ENCODE measurements at places on chromosomes 16 and 17. TPM values are rescaled to one million over a fixed set of nuclear protein-coding genes. Genes with fewer than 3 reads are reported as not detected.

UMOD gene
- not detected for polyA plus RNA-seq

DDX28 gene
- 16.5 TPM for polyA plus RNA-seq

QRICH2 gene
- polyA plus RNA-seq = 1.8 TPM

MTMR4 gene
- 5.6 TPM for polyA plus RNA-seq

LAT gene
- polyA plus RNA-seq = 2.4 TPM

ZNF48 gene
- polyA plus RNA-seq = 8.0 TPM

SLFN12L gene
- polyA plus RNA-seq = not detected

HSF4 gene
- 6.0 TPM for polyA plus RNA-seq

MYH8 gene
- polyA plus RNA-seq = not detected

SDK2 gene
- 0.93 TPM for polyA plus RNA-seq

PIK3R5 gene
- polyA plus RNA-seq = not detected

ITGAX gene
- polyA plus RNA-seq = not detected

ZFHX3 gene
- polyA plus RNA-seq = 1.1 TPM

TLCD2 gene
- polyA plus RNA-seq = 0.27 TPM

SCARF1 gene
- 0.03 TPM for polyA plus RNA-seq

CDRT15 gene
- polyA plus RNA-seq = not detected

DNAH3 gene
- 0.06 TPM for polyA plus RNA-seq

DNA sequence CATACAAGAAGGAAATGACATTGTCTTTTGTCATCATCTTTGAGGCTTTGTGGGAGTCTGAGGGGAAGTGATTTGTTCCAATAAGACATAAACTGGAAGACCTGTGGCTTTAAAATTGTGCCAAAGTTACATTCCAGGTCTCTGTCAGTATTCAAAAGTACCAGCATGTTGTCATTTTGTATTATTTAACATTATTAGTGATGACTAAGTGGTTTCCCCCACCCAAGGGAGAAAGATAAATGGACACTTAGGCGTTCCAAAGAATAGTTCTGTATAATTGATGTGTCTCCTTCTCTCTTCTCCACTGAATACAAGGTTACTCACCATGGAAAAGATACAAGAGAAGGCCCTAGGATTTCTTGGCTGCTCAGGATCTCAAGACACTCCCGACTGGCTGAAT is 3.8 kb downstream of the CFAP97D1 start:
- no peak for DNase-seq

DNA sequence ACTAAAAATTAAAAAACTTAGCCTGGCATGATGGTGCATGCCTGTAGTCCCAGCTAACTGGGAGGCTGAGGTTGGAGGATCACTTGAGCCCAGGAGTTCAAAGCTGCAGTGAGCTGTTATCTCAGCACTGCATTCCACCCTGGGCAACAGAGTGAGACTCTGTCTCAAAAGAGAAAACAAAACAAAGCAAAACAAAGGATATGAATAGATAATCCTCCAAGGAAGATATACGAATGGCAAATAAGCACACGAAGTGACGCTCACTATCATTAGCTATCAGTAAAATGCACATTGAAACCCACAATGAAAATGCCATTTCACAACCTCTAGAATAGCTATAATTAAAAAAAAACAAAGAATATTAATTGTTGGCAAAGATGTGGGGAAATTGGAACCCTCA is 386.2 kb upstream of the CCL2 start:
- no peak for DNase-seq

DNA sequence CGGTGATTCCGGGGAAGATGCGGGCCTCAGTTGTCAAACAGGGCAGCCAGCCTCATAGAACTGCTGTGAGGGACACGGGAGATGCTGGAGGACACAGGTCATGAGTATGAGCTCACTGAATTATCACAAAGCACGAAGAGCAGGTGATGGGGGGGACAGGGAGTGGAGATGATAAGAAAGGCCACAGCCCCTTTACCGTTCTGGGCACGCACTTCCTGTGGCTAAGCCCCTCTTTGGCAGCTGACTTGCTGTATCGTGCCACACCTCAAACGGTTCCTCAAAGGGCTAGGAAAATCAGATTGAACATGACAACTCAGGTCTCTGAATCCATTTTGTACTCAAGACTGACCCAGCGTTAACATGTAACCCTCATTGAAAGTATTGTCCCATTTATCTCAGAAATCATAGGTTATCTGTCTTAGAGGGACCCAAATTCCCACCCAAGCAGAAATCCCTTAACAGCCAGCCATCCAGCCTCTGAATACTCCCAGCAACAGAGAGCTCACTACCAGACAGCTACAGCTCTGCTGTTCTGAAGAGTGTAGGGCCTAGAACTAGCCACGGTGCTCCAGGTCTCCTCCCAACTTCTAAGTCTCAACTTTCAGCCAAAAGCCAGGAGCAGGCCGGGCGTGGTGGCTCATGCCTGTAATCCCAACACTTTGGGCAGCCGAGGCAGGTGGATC is 5.0 kb upstream of the SRL start:
- no peak for DNase-seq

GRCh38 chr17:40463122-40463550 is 19.9 kb downstream of the IGFBP4 start:
- no peak for DNase-seq

GRCh38 chr17:77356109-77356689 is 215.4 kb downstream of the SEC14L1 start:
- no peak for DNase-seq

DNA sequence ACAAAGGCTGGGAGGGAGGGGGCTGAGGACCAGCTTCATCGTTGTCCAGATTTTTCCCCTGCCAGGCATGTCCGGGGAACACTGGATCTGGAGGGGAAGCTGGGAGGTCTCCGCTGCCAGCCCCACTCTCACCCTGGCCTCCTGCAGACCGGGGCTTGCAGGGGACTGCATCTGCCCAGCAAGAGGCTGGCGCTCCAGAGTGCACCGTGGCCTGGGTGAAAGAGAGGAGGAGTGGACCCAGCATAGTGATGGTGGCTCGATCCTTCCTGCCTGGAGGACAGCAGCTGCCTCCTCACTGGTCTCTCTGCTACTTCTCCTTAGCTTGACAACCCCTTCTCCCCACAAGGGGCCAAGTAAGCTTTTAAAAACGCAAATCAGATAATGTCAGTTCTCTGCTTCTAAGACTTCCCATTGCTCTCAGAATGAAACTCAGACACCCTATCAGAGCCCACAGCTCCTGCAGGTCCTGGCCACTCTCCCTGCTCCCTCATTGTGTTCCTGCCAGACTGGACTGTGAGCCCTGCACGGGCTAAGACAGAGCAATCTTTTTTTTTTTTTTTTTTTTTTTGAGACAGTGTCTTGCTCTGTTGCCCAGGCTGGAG is 15.0 kb downstream of the CPNE2 start:
- no peak for DNase-seq

DNA sequence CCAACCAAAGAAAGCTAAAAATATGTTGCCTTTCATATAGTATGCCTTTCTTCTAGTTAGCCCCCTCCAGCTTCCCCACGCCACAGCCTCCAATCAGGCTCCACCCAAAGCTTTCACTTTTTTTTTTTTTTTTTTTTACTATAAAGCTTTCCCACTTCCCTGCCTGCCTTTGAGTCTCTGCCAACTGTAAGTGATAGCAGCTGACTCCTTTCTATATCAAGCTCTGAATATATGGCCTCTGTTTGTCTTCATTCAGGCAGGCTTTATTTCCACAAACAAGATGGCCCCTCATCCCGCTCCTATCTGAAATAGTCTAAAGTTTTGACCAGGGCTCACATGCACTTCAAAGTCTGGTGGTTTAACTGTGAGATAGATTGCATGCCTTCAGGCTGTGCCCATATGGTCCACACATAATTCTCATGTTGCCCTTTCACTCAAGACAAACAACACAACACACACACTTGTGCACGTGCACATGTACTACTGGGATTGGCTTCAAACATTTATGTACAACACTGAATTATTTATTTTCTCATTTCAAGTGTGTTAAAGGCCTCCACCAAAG is 39.8 kb upstream of the DYNLRB2 start:
- DNase-seq = no peak

GRCh38 chr17:32593003-32593402 is 106.2 kb downstream of the CDK5R1 start:
- DNase-seq = no peak

- peak; percentile 34 for DNase-seq
These were observed at the start of gene SLC6A2 for GRCh38 chr16:55655897-55656681. TSS of gene SLC6A2 (plus strand) at chr16:55655988. CDS start at chr16:55656695, 707 bp downstream.

DNA sequence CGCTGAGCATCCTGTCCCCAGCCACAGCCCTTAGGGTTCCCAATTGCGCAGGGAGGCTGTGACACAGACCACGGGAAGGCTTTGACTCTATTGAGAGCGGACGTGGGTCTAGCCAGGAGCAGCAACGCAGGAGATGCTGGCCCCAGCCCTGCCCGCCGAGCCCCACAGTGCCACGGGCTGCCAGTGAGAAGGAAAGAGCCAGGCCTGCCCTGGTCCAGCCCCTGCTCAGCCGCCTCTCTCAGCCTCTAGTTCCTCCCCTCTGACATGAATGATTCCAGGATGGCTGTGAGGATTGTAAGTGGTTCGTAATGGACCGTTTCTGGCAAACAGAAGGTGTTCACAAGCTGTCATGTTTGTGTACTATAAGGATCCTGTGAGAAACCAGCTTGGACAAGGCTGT is 2.5 kb downstream of the BHLHA9 start:
- DNase-seq = no peak

DNA sequence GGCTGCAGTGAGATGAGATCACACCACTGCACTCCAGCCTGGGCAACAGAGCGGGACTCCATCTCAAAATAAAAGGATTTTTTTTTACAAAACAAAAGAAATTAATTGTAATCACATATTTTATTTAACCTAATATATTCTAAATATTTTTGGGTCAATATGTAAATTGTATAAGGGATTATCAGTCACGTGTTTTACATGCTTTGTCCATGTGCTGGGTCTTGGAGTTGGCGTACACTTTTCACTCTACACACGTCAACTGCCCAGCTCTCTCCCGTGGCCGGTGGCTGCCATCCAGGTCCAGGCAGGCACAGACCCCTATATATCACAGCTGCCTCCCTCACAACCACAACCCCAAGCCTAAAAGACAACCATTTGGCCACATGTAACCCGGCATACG is 68.1 kb downstream of the RBFOX3 start:
- no peak for DNase-seq

DNA sequence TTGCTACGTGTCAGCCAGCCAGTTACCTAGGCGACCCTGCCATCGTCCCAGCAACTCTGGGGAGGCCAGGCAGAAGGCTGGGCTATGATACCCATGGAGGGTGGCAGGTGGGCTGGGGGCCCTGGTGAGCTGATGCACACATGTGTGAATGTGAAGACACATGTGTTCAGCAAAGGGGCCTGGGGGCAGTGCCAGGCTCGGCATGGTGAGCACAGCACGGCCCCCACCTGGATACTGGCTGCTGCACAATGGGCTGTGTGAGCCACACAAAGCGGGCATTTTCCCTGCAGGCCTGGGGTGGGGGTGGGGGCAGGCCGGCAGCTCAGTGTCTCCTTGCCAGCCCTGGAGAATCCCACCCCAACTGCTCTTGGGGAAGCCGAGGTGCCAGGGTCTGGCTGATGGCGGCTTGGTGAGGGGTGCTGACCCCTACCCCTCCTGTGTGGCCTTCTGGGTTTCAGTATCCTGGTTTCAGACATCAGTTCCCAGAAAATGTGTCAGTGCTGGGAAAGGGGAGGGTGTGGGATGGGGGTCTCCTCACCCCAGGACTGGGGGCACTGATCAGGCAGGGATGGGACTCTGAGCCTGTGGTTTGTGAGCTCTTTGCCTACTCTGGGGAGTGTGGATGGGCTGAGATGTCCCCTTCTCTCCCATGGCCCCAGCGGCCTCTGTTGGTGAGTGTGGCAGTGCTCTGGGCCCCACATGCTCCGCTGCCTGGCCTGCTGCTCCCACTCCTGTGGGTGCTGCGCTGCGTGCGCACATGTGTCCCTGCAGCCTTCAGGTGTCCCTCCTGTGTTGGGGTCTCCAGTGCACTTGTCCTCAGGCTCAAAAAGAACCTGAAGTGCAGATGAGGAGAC is 5.1 kb downstream of the LLGL1 start:
- DNase-seq = no peak

DNA sequence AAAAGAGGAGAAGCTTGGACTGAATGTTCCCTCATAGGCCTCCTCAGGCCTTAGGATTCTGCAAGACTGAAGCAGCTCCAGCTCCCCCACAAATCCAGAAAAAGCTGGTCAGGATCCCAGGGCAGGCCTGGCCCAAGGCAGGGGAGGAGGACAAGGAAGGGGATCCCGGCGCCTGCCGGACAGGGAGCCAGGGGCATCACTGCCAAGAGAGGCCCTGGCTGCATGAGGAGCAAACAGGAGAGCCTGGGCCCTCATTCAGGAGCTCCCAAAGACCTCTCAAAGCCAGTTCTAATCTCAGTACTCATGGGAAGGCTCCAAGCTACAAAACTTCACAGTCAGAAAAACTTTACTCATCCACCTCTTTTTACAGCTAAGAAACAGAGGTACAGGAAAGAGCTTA is 67.3 kb downstream of the ZNF423 start:
- no peak for DNase-seq

DNA sequence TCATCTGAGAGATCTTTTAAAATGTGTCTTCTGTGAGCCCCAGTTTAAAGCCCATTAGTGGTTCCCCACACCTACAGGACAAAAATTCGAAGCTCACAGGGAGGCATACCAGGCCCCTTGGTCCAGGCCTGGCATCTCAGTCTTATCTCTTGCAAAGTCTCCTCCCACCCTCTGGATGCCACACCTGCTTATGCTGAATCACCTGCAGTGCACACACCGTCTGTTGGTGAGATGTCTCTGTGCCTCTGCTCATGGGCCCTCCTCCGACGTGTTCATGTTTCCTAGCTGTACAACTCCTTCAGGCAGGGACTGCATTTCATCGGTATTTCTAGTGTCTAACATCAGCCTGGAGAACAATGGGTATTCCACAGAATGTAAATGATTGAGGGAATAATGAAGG is 41.6 kb downstream of the RNF157 start:
- DNase-seq = no peak

GRCh38 chr17:48909783-48910182 is 1.6 kb downstream of the UBE2Z start:
- no peak for DNase-seq

DNA sequence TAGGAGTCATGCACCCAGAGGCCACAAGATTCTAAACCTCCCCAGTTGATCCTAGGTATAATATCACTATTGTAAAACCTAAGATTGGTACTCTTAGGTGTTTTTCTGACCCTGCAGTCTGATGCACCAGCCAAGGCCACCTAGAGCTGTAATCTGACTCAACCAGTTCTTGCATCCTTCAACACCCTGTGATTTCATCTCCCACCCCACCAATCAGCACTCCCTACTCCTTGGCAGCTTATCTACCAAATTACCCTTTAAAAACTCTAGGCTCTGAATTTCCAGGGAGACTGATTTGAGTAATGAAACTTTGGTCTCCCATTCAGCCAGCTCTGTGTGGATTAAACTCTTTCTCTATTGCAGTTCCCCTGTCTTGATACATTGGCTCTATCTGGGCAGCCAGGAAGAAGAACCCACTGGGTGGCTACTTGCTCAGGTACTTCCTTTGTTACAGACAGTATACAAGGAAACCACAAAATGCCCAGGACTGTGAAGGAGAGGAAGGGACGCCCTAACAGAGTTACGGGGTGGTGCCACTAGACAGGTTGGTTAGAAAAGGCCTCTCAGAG is 1.2 kb upstream of the CDIP1 start:
- DNase-seq = no peak

GRCh38 chr17:28685366-28685765 is 23.4 kb downstream of the SUPT6H start:
- no peak for DNase-seq

GRCh38 chr16:12392585-12393091 is 411.0 kb downstream of the CPPED1 start:
- DNase-seq = no peak

Measured in foreskin keratinocyte (primary cell).